ENCODE measurements at places on chromosomes 5 and 9.

GRCh38 chr9:92857236-92857635 lies 20.6 kb downstream of the ZNF484 start:
- no peak for DNase-seq

DNA sequence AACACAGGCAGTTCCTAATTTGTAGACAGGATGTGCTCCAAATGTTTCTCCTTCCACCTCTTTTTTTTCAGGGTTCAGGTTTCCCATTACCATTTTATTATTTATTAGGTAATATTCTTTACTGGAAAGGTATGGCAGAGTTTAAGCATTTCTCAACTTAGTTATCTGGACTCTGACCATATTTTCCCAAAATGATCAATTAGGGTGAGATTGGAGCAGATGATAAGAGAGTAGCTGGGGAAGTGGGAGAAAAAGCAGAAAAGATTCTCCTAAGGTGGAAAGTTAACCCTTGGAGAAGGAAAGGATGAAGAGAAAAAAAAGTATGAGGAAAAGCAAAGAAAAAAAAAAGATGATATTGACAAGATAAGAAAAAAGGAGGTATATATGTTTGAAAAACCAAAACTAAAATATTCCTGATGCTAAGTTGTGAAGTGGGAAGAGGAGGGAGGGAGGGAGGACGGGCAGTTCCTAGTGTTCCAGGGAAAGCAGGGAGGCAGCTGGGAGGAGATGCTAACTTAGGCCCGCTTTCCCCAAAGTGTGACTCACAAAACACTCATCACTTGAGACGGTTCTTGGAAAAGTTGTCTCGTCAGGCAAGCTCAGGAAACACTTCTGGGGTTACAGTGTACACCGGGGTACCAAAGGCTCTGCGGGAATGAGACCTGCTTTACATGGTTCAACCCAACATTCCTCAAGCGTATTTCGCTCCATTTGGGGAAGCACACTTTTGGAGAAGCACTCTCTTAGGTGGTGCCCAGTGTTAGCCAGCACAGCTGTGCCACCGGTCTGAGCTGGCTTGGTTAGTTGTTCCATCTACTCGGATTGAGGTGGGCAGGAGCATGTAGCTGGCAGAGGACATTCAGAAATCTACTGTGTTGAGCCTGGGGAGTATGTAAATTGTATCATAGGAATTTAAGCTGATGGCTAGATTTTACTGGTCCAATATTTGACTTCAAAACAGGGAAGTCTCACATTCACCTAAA lies 35.1 kb downstream of the B4GALT1 start:
- peak; percentile 92 for DNase-seq

DNA sequence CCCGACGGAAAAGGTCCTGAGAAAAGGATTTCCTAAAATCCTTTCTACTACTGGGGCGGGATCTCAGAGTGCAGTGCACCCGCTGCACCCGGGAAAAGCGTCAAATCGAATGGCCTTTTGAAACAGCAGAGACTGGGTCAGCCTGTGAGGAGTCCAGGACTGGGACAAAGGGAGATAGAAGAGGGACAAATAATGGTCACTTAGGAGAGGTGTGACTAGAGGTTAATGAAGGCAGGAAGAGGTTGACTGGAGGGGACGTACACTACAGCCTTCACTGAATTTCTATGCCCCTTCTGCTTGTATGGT lies 1.5 kb downstream of the PLPPR1 start:
- no peak for DNase-seq

DNA sequence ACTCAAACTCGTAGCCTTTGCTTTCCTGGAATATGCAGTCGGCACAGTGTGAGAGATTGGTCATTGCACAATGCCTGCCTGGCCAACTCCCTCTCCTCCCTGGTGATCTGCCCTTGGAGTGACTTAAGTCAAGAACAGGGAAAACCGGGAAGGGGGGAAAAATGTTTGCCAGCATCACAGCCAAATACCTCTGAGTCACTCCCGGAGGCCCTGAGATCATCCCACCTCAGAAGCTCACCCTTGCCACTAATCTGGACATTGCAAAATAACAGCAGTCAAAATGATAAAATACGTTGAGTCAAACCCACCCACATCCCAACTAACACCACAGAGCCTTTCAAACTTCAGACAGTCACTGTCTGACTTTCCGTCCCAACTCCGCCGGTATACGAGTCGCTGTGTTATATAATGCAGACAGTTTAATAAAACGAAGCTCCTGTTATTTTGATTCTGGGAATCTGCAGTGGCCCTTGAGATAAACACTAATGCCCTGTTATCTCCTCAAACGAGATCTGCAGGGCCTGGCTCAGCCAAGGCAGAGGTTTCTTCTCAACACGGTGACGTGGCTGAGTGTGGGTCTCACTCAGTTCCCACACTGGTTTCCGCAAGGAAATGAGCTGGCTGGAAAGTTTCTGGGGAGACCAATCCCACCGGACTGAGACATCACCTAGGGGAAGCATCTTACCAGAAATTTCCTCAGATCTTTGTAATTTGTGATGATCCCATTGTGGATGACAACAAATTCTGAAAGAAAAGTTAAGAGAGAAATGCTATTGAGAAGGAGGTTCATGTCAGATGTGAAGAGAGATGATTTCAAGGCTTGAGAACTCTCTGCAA lies 22.1 kb downstream of the GFPT2 start:
- peak; percentile 89 for DNase-seq

DNA sequence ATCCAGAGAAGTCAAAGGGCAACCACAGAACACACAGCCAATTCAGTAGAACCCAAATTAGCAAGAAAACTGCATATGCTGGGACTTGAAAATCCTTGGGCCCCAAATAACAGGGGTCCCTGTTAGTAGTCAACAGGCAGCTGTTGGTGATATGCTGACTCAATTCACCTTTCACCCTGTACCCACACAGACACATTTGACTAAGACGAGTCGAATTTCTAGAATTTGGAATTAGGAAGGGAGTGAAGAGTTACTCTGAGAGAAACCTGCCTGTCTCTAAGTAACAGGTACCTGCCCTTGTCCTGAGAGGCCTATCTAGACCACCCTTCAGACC lies 821 bp upstream of the VCP start:
- no peak for DNase-seq
